ENCODE measurements at places on chromosomes 5 and 9.
A peak's percentile ranks its signal among the peaks of the same experiment; 100 is the strongest.

GRCh38 chr9:24698881-24699518 lies 153.3 kb upstream of the IZUMO3 start:
- no peak for DNase-seq

DNA sequence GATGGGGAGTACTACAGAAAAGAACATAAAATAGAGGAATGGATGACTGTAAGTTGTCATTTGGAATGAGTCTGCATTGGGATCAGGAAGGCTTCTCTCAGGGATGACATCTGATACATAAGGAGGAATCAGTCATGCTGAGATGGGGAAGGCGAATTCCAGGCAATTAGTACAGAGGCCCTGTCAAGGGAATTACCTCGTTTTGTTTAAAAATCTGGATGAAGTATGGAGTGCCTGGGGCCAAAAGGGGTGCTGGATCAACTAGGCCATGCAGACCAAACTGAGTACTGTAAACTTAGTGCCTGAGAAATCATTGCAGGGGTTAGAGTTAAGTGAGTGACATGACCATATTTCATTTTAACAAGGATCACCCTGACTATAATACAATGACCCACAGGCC lies 30.5 kb downstream of the JAKMIP2 start:
- no peak for DNase-seq

DNA sequence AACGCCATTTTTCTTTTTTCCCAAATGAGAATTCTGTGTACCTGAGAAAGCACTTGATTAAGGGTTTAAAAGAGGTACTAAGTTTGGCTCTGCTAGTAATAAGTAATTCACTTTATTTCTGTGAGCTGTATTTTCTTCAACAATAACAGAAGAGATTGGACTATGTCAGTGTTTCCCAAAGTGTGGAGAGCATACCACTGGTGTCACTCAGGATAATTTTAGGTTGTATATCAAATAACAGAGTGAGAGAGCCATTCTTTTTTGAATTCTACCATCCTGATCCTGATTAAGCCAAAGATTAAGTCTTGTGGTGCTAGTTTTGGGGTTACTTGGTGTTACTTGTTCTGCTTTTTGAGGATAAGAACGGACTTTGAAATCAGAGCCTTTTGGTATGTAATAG lies 142.3 kb upstream of the PPP1R2B start:
- DNase-seq: no peak

- DNase-seq: no peak
Observed at GRCh38 chr5:135930029-135930948, 24.5 kb downstream of the LECT2 start.

DNA sequence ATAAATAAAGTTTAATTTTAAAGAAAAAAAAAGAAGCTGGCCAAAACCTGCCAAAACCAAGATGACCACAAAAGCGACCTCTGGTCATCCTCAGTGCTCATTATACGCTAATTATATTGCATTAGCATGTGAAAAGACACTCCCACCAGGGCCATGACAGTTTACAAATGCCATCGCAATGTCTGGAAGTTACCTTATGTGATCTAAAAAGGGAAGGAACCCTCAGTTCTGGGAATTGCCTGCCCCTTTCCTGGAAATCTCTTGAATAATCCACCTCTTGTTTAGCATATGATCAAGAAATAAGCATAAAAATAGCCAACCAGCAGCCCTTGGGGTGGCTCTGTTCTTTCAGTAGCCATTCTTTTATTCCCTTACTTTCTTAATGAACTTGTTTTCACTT lies 178.3 kb upstream of the MAP1B start:
- no peak for DNase-seq

- DNase-seq: no peak
Observed at GRCh38 chr9:107020040-107020530, 157.1 kb downstream of the ZNF462 start.

- DNase-seq: no peak
Observed at GRCh38 chr9:20043035-20043434, 254.2 kb upstream of the SLC24A2 start.

DNA sequence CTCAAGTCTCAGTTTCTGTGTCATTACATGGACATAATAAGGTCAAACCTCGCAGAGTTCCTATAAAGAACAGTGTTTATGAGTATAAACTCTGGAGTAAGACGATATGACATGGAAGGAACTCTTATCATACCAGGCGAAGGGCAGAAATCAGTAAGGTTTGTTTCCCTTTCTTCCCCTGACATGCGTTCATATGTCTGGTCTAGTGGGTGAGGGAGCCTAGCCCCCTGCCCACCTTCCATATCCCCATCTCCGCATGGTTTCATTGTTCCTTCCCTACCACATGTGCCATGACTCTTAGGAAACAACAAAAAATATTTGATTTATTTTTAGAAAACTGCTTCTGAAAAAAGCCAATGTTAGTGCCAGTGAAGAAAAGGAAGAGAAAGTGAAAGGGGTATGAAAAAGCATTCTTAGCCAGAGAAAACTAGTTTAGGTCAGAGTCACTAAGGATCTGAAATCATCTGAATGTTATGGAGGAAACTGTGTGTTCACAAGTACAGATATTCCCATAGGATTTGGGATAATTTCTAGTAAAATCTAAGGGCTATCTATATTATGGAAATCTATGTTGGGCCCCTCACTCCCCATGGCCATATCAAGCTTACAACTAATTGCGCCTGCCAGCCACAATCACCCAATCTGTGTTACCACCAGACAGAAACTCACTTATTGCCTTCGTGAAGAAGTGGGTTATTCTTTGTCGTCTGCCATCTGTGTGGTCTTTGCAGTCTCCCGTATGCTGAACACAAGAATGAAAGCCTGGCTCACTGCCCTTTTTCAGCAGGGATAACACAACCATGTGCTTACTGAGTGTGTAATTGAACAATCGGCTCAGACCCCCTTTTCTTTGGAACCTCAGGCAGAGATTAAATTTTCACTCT lies 19.9 kb upstream of the HMHB1 start:
- DNase-seq: no peak

DNA sequence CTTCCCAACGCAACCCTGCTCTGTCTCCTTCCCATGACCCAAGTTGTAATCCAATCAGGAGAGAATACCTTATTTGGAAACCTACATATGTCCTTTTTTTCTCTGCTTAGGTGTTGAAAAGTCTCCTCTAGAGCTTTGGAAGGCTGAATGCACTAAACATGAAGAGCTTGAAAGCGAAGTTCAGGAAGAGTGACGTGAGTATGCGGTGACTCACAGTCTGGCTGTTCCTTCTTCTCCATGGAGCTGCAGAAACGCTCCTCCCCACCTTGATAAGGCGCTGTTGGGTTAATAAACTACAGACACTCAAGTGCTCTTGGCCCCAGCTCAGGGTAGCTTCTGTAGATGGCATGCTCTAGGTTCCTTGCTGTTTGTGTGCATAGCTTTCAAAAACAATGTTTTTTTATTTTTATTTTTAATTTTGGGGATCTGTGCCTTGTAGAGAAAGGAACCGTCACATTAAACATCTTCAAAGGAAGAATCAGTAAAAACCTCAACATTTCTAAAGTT lies 30.7 kb downstream of the RAI14 start:
- no peak for DNase-seq

DNA sequence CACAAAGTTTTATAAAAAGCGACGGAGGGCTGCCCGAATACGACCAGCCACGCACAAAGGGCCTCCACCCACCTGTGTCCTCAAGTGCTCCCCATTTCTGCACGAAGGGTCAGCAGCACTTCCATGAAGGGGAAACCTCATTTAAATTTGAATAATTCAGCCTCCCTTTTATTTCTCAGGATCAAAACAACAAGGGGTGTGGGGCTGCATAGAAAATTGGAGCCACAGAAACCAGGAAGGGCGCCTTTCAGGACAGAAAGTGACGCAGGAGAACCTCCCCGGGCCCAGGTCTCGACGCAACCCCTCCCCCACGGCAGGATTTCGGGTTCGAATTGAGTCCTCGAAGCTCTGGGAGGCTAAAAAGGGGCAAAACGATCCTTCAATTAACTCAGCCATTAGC lies 2.1 kb downstream of the NRARP start:
- no peak for DNase-seq

- no peak for DNase-seq
Observed at GRCh38 chr9:121399883-121400607, 30.0 kb upstream of the STOM start.

- no peak for DNase-seq
Observed at GRCh38 chr5:55188656-55189540, 15.9 kb upstream of the CDC20B start.

DNA sequence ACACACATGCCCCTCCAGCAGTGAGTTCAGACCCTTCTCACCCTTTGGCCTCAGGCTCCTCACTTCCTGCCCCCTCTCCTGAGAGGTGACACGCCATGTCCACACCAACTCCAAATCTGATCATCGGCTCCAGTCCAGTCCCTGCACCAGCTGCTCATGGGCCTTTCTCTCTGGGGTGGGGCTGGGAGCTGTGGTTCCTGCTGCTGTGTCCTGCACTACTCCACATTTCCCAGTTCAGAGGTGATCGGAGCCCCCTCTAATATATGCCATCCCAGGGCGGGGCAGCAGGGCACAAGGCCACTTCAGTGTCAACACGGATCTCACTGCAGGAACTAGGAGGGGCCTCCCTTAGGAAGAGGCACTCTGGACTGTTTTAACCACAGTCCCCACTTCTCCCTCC lies 91.5 kb downstream of the ADAMTS2 start:
- no peak for DNase-seq

- DNase-seq: no peak
Observed at GRCh38 chr9:75482566-75482965, 394.3 kb downstream of the OSTF1 start.

DNA sequence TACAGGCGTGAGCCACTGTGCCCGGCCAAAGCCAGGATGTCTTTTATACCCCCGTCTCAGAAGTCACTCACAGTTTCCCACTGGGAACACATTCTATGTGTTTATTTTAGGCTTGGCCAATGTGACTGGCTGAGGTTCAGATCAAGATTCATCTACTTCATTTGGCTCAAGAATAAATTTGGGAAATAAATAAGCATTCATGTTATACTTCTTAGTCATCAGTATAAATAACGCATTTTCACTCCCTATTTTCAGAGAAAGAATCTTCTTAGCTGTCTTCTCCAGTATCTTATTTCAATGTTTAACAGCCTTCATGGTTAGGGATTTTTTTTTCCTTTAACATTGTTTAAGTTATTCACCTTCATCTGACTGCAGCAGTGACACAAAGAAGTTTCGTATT lies 11.8 kb downstream of the S100Z start:
- DNase-seq: no peak

DNA sequence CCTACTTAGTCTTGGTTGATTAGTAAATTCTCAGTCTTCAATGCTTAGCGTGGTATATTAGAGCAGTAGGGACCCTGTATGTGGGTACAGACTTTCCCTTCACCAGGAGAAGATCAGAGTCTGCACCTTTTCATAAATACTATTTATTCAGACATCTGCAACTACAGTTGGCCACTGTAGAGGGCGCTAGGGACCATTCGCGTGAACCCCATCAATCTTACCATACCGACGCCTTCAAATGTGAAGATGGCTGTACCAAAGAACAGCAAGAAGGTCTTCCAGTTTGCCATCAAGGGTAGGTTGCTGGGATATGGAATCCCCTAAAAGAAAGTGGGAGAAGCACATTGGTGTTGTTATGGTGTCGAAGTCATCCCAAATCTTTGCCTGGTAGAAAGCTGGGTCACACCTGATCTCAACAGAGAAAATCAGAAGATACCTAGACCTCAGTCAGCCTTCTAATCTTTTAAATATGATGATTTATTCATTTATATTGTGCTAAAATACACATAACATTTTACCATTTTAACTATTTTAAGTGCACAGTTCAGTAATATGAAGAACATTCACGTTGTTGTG lies 19.1 kb downstream of the SLC36A3 start:
- DNase-seq: peak; percentile 6

DNA sequence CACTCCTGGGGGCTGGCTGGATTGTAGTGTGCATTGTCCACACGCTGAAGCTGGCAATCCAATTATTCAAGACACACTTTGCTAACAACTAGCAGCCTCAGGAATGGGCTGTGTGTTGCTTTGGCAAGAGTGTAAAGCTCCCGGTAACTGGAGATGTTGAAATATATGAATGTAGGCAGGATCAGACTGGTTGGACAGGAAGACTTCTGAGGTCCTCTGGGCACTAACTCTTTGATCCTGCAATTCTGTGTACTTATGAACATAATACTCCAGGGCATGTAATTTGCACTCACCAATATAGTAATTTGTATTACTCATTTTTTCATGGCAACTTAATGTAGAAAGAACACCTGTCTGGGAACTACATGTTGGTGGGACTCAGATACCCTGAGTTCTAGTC lies 106.7 kb upstream of the SLC28A3 start:
- no peak for DNase-seq

DNA sequence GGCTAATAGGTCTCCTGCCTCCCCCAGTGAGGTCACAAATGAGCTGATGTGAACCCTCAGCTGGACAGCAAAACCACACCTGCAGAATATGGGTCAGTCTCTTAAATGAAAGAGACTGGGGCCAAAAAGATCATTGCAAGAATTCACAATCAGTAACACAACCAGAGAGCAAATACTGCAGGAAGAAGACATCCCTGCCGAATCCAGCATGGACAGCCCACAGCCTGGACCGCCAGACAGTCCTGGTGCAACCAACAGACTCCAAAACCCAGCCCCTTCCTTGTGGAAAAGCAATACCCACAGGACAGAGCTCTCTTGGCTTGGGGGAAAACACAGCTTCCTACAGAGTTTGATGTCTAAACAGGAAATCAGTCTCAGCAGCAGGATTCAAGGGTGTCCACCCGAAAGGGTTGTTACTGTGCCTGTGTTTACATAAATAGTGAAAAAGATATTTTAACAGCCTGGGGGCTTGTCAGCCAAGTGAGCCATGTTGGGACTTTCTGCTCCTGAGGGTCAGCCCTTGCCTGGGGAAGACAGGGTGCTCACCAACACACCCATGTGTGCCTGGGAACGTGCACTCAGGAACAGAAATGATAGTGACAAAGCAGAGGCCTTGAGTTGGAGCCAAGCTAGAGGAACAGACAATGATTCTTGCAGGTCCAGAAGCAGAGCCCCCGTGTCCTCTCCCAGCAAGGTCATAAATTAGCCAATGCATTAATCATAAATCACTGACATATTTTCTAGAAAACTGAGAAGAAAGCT lies 106.2 kb downstream of the SEMA5A start:
- no peak for DNase-seq

GRCh38 chr9:86637515-86637914 lies 283.3 kb upstream of the TUT7 start:
- peak; percentile 2 for DNase-seq

DNA sequence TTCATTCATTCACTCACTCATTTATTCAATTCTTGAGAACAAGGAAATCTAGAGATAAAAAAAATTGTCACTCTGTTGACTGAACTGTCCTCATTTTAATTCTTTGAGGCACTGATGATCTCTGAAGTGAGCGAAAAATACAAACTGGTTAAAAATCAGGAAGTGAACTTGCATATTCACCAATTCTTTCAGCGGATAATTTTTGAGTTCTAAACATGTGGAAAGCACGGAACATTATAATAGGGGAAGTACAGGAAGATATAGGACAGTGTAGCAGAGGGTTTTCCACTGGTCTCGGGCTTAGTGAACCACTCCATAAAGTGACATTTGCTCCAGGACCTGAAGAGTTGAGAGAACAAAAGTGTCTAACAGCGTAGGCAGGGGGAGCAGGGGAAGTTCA lies 169.5 kb downstream of the TLR4 start:
- no peak for DNase-seq

Data from stimulated activated CD4-positive, alpha-beta T cell treated with anti-CD3 and anti-CD28 coated beads, Interleukin-4, amount 100 ng/mL, for 48 hours (primary cell).